GM20000 (cell line): ENCODE measurements at places on chromosomes 1 and 21.

DNA sequence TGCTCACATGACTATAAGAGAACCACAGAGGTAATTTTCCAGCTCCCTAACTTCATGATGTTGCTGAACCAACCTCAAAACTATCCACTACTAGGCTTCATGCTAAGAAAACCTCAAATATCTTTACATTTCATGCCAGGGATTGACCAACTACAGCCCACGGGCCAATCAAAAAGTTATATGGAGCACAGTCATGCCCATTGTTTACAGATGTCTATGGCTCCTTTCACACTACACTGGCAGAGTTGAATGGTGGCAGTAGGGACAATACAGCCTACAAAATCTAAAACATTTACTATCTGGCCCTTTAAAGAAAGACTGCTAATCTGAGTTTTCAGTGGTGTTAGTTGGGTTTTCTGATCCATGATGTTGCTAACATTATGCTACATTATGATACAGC lies 154.8 kb downstream of the TM2D1 start:
- no peak for DNase-seq

DNA sequence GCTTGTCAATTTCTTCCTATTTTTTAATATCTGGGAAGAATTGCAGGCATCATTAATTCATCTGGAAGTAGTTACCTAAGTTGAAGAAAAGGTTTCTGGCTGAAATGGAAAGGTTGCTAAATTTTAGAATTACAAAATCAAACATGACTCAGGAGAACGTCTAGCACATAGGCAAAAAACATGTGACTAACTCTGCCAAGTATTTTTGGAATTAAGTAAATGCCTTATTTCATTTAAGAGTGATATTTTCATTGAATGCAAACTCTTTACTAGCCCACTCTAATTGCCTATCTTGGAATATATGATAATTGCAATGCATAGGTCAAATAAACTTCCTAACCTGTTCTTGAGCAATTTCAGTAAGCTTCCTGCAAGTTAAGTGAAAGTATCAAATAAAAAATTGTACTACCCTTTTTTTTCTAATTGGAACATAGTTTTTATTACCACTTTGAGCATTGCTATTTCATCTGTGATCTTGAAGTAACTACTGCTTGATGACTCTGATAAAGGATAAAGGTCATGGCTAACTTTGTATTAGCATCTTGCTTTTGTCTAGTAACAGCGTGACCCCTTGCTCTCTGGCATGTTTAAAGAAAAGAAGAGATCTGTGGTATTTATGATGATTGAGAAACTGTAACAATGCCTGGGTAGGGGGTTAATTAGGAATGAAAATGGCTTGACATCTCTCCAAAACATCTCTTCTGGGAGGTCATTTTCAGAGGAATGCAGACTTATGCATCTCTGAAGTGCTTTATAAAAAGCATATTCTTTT lies 208.3 kb upstream of the NCAM2 start:
- no peak for DNase-seq

DNA sequence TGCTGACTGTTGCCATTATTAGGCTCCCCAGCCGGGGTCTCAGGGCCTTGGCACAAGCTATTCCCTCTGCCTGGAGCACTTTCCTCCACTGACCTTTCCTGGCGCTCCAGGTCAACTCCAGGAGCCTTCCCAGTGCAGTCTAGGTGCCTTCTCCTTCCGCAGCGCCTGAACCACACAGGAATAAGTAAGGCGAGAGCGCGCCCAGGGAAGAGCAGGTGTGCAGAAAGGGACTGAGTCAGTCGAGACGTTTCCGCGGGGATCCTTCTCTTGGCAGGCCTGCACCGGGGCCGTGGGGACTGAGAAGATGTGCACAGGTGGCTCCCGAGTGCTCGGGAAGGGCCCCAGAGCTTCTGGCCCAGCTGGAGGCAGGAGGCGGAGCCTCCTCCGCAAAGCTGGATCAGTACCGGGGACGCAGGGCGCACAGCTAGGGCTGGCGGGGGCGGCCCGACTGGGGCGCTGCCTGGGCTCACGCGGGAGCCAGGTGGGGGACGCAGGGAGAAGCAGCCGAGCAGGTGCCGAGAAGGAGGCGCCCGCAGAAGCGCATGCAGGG lies 765 bp upstream of the BMP8A start:
- DNase-seq, result no peak

- no peak for DNase-seq
These were observed 32.3 kb downstream of the LRRC8B start for GRCh38 chr1:89556726-89557444.

DNA sequence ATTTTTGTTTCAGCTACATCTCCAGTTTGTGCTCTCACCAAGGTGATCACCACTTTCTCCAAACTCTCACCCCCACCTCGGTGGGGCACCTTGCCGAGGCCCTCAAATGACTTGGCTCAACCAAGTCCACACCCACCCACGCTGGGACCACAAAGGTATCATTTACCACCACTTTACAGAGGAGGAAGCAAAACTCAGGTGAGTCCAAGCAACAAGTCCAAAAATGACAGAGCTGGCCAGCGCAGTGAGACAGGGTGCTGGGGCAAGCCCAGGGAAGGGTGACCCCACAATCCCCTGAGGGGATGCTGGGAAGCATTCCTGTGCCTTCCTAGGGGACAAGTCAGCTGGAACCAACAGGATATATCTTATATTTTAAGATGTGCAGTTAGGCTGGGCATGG lies 24.7 kb downstream of the SSBP3 start:
- DNase-seq, result peak; percentile 46

- DNase-seq, result no peak
These were observed 73.5 kb upstream of the CAMK1G start for GRCh38 chr1:209510063-209510462.

DNA sequence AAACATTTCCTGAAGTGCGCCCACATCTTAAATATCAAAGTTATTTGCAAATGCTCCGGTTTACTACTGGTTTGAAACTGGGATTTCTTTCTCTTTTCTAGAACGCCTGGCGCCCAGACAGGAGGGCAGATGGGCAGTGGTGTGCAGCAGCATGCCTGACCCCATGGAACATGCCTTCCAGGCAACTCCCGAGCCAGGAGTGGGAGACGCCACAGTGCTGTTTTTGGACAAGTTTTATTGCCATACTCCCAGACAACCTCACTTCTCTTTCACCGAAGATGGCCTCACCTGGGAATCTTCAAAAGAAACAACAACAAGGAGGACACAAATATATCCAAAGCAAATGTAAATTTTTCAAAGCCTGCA lies 21.5 kb downstream of the UBE2G2 start:
- no peak for DNase-seq

DNA sequence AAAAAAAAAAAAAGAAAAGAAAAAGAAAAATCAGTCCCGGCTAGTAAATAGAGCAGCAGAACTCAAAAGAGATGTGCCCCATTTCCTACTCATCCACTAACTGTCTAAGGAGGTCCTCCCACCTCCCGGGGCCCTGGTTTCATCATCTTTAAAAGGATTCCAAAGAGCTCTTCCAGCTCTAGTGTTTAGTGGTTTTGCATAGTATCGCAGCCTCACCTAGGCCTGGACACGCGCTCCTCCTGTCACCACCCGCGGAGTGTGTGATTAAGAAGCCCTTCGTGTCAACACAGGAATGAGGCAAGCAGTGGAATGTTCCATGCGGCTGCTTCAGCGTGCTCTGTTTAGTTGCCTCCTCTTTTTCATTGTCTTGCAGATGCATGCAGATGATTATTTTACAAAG lies 49.0 kb downstream of the LBR start:
- no peak for DNase-seq

DNA sequence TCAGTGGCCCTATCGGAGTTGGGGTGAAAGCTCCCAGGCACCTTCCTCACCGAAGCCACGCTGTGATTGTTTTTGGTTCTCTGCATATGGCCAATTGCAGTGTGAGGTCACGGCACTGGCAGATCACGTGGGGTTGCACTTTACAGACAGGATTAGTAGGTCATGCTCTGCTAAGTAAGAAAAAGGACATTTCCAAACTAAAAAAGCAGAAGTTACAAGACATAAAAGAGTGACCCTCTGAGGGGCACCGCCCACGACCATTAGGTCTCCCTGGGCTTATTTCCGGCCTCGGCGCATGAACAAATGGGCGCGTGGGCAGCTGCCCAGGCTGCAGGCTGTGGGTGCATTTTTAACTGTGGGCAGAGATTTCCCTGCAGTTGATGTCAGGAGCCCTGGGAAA lies 2.0 kb downstream of the CAPN9 start:
- no peak for DNase-seq

DNA sequence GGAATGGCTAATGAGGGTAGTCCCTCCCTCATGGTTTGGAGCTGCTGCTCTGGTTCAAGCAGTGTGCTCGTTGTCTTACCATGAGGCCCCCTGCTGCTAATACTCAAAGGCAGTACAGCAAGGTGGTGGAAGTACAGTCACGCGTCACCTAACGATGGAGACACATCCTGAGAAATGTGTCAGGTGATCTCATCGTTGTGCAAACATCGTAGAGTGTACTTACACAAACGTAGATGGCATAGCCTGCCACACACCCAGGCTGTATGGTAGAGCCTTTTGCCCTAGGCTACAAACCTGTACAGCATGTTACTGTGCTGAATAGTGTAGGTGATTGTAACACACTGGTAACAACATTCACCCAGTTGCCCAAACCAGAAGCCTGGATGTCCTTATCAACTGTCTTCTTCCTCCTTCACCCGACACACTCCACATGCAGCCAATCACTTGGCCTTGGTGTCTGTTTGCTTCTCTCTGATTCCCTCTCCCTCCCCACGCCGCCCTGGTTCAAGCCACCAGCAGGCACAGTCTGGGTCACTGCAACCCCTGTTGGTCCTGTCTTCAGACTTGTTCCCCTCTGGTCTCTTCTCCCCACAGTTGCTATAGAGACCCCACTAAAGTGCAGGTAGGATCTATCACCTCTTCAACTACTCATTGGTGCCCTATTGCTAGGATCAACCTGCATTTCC lies 6.0 kb upstream of the KCNA2 start:
- no peak for DNase-seq

DNA sequence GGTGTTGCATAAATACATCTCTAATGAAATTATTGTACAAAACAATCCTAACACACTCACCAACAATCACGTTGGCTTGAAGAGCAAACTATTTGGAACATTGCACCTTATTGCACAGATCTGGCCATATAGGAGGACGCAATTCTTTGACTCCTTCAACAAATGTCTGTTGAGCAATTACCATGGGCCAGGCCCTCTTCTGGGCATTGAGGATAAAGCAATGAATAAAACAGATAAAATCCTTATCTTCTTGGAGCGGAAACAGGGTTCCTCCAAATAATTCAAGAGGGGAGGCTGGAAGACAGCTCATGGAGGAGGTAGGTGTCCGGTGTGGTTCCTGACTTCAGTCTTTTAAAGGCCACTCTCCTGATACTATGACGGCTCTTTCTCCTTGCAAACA lies 43.3 kb downstream of the PAX7 start:
- no peak for DNase-seq

GRCh38 chr1:237610157-237610556 lies 280.6 kb downstream of the ZP4 start:
- DNase-seq, result no peak

DNA sequence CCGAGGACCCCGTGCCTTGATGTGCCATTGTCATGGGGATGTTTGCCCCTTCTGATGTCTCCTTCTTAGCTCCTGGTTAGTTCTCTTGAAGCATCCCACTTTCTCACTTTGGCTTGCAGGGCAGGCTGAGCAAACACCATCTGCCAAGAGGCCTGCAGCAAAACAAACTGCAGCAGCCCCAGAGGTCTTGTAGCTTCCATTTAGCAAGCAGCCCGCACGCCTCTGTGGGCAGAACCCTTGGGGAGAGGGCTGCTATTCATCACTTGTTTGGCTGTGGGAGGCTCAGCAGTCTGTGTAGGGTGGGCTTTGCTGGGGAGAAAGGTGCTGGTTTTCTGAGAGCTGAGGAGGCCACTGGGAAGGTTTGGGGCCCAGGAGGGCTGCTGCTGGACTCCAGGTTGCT lies 56.7 kb downstream of the KCNC4 start:
- DNase-seq, result no peak

DNA sequence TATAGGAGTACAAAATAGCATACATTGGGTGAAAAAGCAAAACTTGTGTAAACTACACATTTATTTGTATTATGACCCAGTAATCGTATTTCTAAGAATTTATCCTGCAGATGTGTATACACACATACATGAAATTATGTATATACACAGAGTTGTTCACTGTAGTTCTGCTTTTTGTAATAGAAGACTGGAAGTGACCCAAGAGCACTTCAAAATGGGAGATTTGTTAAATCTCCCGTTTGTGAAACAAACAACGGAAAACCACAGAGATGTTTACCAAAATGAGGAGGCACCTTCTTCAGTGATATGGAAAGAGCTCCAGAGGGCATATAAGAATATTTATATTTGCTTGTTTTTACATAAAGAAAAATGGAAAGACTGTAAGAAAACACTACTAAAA lies 18.0 kb upstream of the MNDA start:
- DNase-seq, result no peak

- DNase-seq, result no peak
These were observed 165.6 kb downstream of the NPHP4 start for GRCh38 chr1:5826601-5827000.

- DNase-seq, result no peak
These were observed 12.6 kb downstream of the DR1 start for GRCh38 chr1:93358293-93358692.

DNA sequence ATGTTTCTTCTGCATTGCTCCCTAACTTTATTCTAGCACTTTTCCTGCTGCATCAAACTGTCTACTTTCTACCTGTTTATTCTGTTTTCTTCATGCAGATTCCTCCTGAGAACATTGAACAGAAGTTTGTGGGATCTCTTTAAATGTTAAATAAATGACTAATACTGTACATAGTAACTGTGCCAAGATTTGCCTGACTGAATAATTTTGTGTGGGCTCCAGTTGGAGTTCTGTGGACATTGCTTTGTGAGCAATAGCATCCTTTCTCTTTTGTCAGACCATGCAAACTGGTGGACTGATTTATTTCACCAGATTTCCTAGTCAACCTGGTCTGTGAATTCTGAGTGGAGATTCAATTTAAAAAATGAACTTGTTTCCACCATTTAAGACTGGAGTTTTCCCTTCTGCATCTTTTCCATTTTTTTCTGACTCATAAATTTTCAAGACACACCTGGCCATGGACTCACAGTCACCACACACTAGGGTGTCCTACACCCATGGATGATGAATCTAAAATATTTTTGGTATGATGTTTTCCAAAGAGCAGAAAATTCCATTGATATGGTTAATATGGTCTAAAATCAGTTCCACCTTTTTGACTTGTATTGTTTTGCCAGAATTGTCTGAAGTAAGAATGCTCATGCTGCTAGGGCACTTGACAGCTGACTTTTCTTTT lies 140.7 kb upstream of the SPAG17 start:
- DNase-seq, result no peak

DNA sequence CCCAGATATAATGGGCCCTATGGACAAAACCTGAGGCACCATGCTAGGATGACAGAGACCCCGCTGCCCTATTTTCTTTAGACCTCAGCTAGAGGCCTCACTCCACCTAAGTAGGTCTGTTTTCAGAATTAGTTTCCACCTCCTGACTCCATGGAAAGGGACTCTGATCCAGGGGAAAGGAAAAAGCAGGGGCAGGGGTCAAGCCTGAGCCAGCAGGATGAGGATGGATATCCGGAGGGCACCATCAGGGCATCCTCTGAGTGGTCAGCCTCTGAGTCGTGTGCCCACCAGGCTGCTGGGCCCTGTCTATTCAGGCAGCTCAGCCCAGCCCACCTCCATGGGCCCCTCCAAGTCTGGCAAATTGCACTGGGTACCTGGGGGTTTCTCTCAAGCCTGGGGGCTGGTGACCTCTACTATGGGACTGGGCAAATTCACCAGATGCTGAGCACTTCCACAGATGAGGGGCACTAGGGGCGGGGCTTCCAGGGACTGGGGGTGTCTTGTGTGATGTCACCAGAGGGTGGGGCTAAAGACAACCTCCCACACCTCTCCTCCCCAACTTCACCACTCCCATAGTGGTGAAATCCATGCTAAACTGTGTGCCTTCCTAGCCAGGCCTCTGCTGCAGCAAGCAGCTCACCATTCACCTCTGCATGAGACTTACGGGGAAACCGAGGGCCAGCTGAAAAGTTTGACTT lies 5.5 kb downstream of the PAQR7 start:
- no peak for DNase-seq
